Memory B cell (primary cell): ENCODE measurements at places on chromosomes 6 and 20.

DNA sequence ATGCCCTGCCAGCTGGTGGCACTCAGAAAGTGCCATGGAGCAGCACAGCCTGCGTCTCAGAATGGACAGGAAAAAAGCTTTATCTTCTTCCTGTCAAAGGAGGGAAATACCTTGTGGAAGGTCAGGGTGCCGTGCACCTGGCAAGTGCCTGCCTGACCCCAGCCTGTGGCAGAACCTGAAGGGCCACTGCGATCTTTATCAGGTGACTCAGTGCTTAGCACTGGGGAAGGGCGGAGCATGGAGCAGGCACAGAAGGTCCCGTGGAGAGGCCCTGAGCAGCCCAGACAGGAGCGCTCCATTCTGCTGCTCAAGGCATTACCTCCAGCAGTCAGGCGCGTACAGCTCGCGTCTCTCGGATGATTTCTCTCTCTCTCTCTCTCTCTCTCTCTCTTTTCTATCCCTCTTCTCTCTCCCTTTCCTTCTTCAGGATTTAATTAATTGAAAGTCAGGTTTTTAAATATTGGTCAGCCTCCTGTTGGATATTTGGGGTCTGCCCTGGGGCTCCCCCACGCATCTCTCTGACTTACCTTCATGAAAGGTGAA lies 31.7 kb downstream of the FOXC1 start:
- no peak for DNase-seq
- H3K4me3 ChIP-seq: no peak overlapping the region
- peaks cover 1% of the 10 kb centered on the region for H3K36me3 ChIP-seq
- no peaks in the 10 kb centered on the region for H3K27me3 ChIP-seq

- no peak for DNase-seq
- no peaks in the 10 kb centered on the region for H3K36me3 ChIP-seq
- no peak within 1 kb of the TSS for H3K27ac ChIP-seq
- H3K4me3 ChIP-seq: no peak within 1 kb of the TSS
- H3K27me3 ChIP-seq: peaks cover 8% of the 10 kb centered on the region
Measured at GRCh38 chr20:9838378-9839295, at the start of gene PAK5. Gene PAK5, minus strand, starts transcription at chr20:9839076. Its CDS starts 194,748 bp downstream, at chr20:9644328.

DNA sequence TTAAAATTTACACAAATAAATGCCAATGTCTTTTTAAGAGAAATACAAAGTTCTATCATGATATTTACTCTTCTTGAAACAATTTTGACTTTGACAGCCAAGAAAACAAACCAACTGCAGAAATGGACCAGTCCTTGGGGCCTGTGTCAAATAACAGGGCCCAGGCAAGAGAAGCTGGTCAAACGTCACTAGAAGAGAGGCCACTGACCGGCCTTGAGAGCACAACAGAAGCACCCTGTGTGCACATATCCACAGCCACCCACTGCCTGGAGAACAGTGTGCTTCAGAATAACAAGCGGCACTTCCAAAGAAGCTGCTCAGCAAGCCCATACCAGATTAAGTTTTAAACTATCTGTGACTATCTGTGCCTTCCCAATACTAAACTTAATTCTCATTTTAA lies 14.8 kb downstream of the APMAP start:
- H3K27ac ChIP-seq: no peak overlapping the region
- H3K36me3 ChIP-seq: peaks cover 60% of the 10 kb centered on the region
- H3K4me3 ChIP-seq: no peak overlapping the region
- DNase-seq: no peak

- DNase-seq: no peak
- H3K27ac ChIP-seq: no peak overlapping the region
- no peaks in the 10 kb centered on the region for H3K36me3 ChIP-seq
Measured at GRCh38 chr6:155523821-155524651, 68.4 kb upstream of the NOX3 start.

GRCh38 chr6:11193434-11193833 lies 39.0 kb downstream of the NEDD9 start:
- H3K27me3 ChIP-seq: no peaks in the 10 kb centered on the region
- no peak for DNase-seq
- H3K4me1 ChIP-seq: no peaks in the 10 kb centered on the region
- H3K36me3 ChIP-seq: peaks cover 36% of the 10 kb centered on the region
- H3K4me3 ChIP-seq: no peak overlapping the region

GRCh38 chr20:54645445-54646155 lies 170.2 kb downstream of the DOK5 start:
- no peak overlapping the region for H3K27ac ChIP-seq
- no peaks in the 10 kb centered on the region for H3K36me3 ChIP-seq
- no peak overlapping the region for H3K4me3 ChIP-seq
- peaks cover 4% of the 10 kb centered on the region for H3K27me3 ChIP-seq
- no peak for DNase-seq

DNA sequence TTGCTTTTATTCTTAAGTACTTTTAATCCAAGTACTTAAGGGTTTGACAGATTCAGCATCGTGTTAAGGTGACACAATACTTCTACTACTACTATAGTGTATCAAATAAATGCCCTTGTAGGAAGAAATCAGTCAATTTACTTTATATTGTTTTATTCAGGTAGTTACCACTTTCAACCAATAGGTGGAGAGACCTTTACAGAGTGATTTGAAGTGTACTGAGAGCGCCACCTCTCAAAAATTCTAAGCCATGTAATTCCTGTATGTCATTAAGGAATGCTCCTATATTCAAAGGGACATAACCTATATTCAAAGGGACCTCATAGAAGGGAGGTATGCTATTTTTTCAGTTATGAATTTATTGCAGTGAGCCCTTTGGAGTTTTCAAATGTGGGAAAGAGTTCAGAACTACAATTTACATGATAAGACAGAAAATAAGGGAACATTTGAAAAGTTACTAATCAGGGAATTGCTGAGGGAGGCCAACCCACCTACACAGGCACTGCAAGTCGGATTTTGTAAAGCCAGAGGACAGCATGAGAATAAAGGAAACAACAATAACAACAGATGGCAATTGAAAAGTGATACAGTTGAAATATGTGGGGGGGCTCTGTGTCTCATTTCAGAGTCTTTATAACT lies 955.6 kb downstream of the TBC1D32 start:
- no peaks in the 10 kb centered on the region for H3K36me3 ChIP-seq
- H3K27me3 ChIP-seq: no peaks in the 10 kb centered on the region
- no peak overlapping the region for H3K27ac ChIP-seq

- no peak overlapping the region for H3K4me3 ChIP-seq
- H3K4me1 ChIP-seq: peaks cover 15% of the 10 kb centered on the region
Measured at GRCh38 chr6:34486106-34486740, 20.3 kb downstream of the PACSIN1 start.

DNA sequence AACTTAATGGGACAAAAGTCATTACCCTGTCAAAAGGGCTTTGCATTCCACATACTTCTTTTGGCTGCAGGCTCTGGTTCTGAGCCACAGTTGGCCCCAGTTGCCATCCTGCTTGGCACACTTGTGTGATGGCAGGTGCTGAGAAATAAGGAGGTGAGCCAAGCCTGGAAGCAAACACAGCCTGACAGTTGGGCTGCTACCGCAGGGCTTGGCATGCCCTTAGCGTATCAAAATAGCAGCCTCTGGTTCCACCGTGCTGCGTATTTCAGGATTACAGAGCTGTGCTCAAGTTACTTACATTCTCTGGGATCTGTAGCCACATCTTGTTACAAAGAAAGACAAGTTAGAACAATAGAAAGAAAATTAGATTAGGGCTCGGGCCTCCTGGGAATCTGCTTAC lies 11.1 kb downstream of the MTHFD1L start:
- H3K4me3 ChIP-seq: no peak overlapping the region
- DNase-seq: no peak
- no peaks in the 10 kb centered on the region for H3K4me1 ChIP-seq
- no peaks in the 10 kb centered on the region for H3K27me3 ChIP-seq
- no peak overlapping the region for H3K27ac ChIP-seq
- H3K36me3 ChIP-seq: peaks cover 4% of the 10 kb centered on the region

GRCh38 chr6:148803979-148804378 lies 57.1 kb downstream of the UST start:
- no peak overlapping the region for H3K27ac ChIP-seq
- no peak for DNase-seq
- H3K4me3 ChIP-seq: no peak overlapping the region
- no peaks in the 10 kb centered on the region for H3K27me3 ChIP-seq
- peaks cover 48% of the 10 kb centered on the region for H3K4me1 ChIP-seq

GRCh38 chr6:126253431-126253830 lies 86.5 kb upstream of the CENPW start:
- peaks cover 3% of the 10 kb centered on the region for H3K36me3 ChIP-seq
- no peaks in the 10 kb centered on the region for H3K4me1 ChIP-seq
- H3K27me3 ChIP-seq: no peaks in the 10 kb centered on the region
- no peak for DNase-seq
- no peak overlapping the region for H3K27ac ChIP-seq

GRCh38 chr6:46440641-46441040 lies 50.6 kb downstream of the RCAN2 start:
- no peak overlapping the region for H3K4me3 ChIP-seq
- H3K36me3 ChIP-seq: no peaks in the 10 kb centered on the region
- no peak overlapping the region for H3K27ac ChIP-seq

DNA sequence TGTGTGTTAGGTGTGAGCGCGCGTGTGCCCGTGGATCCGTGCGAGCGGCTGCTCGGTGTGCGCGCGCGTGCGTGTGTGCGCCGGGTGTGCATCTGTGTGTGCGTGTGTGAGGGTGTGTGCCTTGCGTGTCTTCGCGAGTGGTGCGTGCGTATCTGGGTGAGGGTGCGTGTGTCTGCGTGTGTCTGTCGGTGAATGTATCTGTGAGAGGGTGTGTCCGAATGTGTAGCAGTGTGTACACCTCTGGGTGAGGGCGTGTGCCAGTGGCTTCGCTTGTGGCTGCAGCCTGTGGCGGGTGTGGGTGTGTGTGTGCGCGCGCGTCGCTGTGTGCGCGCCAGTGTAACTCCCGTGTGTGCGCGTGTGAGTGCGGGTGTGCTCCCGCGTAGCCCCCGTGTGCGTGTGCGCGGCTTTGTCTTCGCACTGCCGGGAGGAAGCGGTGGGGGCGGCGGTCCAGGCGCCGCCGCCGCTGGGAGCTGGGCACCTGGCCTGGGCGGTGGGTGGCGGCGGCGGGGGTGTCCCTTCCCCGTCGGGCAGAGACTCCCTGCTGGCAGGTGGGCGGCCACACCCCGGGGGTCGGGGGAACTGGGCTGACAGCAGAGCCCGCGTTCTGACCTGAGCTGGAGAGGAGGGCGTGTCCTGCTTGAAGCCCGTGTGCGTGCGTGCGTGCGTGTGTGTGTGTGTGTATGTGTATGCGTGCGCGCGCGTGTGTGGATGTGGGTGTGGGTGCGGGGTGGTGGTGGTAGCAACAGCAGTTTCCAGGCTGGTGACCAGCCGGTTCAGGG lies 61.3 kb upstream of the EPB41L1 start:
- H3K36me3 ChIP-seq: peaks cover 5% of the 10 kb centered on the region
- H3K27ac ChIP-seq: peak overlapping the region; percentile 85
- H3K27me3 ChIP-seq: peaks cover 15% of the 10 kb centered on the region
- peak overlapping the region; percentile 95 for H3K4me3 ChIP-seq
- peak; percentile 44 for DNase-seq

GRCh38 chr6:130520221-130520620 lies 154.4 kb downstream of the TMEM200A start:
- DNase-seq: no peak
- peaks cover 15% of the 10 kb centered on the region for H3K4me1 ChIP-seq
- H3K36me3 ChIP-seq: peaks cover 2% of the 10 kb centered on the region
- H3K4me3 ChIP-seq: no peak overlapping the region
- H3K27ac ChIP-seq: no peak overlapping the region
- H3K27me3 ChIP-seq: no peaks in the 10 kb centered on the region

DNA sequence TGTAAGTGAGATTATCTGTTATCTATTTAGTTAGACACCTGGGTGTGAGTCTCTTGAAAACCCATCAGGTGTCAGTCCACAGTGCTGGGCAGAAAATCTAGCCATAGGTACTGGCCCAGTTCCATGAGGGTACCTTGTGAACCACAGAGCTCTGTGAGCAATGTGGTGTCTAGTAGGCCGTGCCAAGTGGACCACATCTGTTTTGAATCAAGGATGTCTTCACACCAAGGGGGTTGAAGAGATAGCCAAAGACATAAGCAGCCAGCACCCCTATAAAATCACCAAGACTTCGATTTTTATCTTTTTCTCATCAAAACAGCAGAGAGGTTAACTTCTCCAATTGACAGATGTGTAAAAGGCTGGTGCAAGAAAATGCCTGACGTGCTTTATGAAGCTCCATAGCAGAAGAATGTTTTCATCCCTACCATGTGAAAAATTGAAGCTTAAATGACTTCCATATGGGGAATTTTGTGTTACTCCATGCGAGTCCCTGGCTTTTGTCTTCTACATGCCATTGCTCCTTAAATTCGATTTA lies 368.7 kb downstream of the HAO1 start:
- H3K27ac ChIP-seq: no peak overlapping the region
- no peaks in the 10 kb centered on the region for H3K4me1 ChIP-seq
- DNase-seq: no peak
- no peaks in the 10 kb centered on the region for H3K36me3 ChIP-seq
- no peaks in the 10 kb centered on the region for H3K27me3 ChIP-seq

DNA sequence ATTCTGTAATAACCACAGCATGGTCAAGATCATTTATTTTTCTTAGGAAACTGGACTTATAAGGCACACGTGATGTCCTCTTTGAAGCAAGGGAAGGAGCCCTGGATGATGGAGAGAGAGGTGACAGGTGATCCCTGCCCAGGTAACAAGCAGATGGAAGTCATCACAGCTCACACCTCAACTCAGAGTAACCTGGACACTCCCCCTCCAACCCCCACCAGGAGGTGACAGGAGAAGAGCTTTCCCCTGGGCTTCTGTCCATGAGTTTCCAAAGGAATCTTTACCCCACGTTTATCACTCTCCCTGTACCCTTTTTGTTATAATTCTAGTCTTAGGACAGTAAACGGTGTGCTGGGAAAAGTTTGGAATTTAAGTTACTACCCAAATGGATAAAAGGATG lies 28.4 kb downstream of the ZNF334 start:
- no peak overlapping the region for H3K27ac ChIP-seq
- peaks cover 7% of the 10 kb centered on the region for H3K4me1 ChIP-seq
- no peak for DNase-seq
- no peak overlapping the region for H3K4me3 ChIP-seq
- H3K36me3 ChIP-seq: no peaks in the 10 kb centered on the region
- peaks cover 30% of the 10 kb centered on the region for H3K27me3 ChIP-seq

DNA sequence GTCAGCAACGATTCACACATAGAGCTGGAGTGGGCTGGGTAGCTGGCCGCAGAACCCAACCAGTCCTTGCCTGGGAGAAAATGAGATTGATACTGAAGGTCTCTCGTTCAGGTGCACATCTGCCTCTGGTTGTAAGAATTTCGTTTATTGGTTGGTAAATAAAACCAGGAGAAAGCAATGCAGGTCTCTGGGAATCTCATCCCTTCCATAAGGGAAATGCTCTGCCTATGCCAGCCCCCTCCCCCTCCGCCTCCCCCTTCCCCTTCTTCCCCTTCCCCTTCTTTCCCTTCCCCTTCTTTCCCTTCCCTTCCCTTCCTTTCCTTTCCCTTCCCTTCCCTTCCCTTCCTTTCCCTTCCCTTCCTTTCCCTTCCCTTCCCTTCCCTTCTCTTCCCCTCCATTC lies 107.3 kb downstream of the DTD1 start:
- H3K27me3 ChIP-seq: no peaks in the 10 kb centered on the region
- no peak for DNase-seq
- peaks cover 6% of the 10 kb centered on the region for H3K4me1 ChIP-seq
- no peak overlapping the region for H3K27ac ChIP-seq

- no peak overlapping the region for H3K4me3 ChIP-seq
- peaks cover 10% of the 10 kb centered on the region for H3K27me3 ChIP-seq
- no peak overlapping the region for H3K27ac ChIP-seq
Measured at GRCh38 chr6:4670824-4671409, 105.3 kb upstream of the CDYL start.
